ENCODE measurements at places on chromosomes 5 and 9.

GRCh38 chr5:53095217-53095616 is 14.3 kb downstream of the MOCS2 start:
- no peak for DNase-seq

- DNase-seq = no peak
These were observed 761.2 kb downstream of the TAF11L14 start for GRCh38 chr5:18395126-18396110.

DNA sequence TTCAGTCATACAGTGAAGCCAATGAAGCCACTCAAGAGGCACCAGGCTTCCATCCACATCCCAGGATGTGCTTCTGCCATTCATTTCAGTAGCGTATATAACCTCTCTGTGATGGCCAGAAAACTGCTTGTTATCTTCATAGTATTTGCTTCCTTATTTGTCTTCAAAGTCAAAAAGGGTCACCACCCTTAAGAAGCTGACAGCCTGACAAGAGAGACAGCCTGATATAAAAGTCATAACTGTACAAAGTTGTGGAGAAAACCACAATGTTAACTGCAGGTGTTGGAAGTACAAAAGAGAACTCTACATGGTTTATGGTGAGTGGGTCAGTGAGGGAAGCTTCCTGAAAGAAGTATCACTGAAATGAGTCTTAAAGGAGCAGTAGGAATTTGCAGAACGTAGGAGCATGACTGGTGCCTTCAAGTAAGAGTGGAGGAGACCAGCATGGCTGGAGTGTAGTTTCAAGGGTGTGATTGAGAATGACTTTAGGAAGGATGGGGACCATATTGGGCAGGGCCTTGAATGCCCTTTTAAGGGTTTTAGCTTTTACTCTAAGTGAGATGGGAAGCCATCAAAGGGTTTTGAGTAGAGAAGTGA is 33.7 kb downstream of the NIM1K start:
- DNase-seq = no peak

GRCh38 chr9:2336055-2336454 is 285.5 kb upstream of the VLDLR start:
- DNase-seq = no peak

DNA sequence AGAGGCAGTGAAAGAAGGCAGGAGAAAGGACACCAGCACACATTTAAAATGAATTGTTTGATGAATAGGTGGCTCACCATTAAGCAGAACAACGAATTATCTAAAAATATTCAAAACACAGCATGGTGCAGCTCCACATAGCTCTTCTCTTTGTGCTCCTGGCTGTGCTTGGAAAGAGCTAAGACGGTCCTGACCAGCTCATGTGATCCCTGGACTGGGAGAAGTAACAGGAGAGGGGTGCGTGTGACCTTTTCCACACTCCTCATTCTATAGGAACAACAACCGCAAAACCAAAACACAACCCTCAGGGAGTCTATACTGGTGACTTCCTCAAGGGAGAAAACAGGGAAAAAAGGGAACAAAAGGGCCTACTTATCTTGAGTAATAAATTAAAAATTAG is 140.5 kb downstream of the DIRAS2 start:
- DNase-seq = no peak

GRCh38 chr9:19331877-19332276 is 48.2 kb downstream of the RPS6 start:
- no peak for DNase-seq

DNA sequence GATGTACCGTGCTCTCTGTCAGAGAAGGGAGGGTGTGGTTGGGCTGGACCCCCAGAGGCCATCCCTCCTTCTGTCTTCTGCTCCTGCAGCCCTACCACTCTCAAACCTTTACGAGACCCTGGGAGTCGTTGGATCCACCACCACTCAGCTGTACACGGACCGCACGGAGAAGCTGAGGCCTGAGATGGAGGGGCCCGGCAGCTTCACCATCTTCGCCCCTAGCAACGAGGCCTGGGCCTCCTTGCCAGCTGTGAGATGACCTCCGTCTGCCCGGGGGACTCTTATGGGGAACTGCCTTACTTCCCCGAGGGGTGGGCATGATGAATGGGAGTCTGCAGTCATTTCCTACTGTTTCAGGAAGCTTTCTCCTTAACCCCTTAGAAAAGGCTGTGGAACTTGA is 17.5 kb downstream of the TGFBI start:
- no peak for DNase-seq

DNA sequence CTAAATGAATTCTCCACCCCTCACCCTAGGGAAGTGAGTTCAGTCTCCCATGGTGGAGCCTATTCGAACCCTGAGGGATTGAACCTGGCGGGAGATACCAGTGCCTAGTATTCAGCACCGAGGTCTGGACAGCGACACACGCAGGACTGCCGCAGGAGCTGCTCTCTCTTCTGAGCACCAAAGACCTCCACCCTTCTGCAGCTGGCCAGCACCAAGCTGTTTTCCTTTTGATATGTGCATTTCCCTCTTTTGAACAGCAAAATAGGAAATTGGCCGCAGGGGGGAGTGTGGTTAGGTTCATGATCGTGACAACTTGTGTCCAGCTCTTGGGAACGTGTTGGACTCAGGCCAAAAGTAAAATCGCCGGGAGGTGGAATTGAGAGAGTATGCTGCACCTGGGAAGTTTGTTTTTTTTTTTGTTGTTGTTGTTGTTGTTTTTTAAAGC is 1.2 kb upstream of the PCSK1 start:
- peak; percentile 21 for DNase-seq

DNA sequence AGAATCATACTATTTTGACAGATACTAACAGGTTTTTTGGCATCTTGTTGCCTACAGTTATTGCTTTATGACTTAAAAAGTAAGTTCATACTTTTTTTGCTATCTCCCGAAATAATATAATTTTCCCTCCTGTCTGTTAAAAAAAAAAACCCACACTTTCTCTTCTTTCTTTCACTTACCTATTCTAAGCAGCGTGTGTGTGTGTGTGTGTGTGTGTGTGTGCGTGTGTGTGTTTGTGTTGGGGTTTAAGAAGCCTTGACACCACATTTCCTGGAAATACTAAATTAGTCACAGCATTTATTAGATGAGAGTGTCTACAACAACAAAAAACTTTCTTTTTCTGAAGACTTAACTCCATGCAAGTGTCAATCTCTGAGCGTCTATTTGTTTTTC is 12.4 kb downstream of the TNFAIP8 start:
- DNase-seq = no peak

DNA sequence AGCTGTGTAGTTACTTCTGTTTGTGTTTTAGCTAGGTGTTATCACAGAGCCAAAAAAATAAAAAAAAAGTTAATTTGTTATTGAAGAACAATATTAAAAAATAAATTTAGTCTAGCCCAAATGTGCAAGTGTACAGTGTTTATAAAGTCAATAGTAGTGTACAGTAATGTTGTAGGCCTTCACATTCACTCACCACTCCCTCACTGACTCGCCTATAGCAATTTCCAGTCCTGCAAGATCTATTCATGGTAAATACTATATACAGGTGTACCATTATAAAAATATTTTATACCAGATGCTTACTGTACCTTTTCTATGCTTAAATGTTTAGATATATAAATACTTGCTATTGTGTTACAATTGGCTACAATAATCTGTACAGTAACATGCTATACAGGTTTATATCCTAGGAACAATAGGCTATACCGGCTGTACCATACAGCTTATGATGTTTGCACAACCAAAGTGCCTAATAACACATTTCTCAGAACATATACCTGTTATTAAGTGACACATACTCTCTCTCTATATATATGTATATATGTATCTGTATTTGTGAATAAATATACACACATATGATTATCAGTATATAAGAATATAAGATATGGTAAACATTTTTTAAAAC is 341.4 kb upstream of the EDIL3 start:
- no peak for DNase-seq

DNA sequence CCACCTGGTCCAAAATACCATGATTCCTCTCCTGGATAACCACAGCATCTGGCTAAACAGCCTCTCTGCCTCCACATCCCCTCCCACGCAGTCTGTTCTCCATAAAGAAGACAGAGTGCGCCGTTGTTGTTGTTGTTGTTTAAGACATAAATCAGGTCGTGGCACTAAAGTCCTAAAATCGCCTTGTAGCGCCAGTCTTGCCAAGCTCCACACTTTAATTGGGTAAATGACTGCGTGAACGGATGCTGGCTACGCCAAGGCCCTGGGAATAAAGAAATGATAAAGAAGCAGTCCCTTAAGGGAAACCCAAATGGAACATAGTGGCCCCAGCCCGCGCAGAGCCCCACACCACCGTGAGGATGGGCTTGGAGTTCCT is 364 bp upstream of the SFXN1 start:
- DNase-seq = no peak

- no peak for DNase-seq
These were observed 28.4 kb downstream of the COL23A1 start for GRCh38 chr5:178561746-178562264.

GRCh38 chr9:97059626-97060025 is 20.7 kb upstream of the CTSV start:
- no peak for DNase-seq

DNA sequence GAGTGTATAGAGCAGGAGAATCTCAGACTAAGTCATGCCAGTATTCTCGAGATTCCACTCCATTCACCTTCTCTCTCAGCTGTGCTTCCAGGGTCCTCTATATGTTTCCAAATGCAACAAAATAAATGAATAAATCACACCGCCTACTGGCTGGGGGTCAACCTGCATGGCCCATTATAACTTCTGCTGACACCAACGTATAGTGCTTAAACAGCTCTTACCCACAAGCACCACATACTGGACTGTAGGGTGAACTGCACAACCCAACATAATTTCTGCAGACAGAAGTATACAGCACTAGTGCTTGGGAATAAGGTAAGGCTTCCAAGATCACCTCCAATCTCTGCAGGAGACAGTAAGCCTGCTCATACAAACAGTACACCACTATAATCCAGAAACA is 33.1 kb upstream of the HTR4 start:
- DNase-seq = peak; percentile 20

Measured in CMK (cell line).